ENCODE measurements at places on chromosomes 1 and 21. TPM values are rescaled to one million over a fixed set of nuclear protein-coding genes. Genes with fewer than 3 reads are reported as not detected.

CACYBP gene
- 67.8 TPM for polyA plus RNA-seq

RORC gene
- polyA plus RNA-seq: 0.12 TPM

RNASEL gene
- 3.6 TPM for polyA plus RNA-seq

GRCh38 chr1:247962911-247963588 is 2.0 kb upstream of the OR2AK2 start:
- peak; percentile 11 for DNase-seq

- DNase-seq: no peak
Observed at GRCh38 chr1:53614231-53615021, 124.5 kb downstream of the GLIS1 start.

DNA sequence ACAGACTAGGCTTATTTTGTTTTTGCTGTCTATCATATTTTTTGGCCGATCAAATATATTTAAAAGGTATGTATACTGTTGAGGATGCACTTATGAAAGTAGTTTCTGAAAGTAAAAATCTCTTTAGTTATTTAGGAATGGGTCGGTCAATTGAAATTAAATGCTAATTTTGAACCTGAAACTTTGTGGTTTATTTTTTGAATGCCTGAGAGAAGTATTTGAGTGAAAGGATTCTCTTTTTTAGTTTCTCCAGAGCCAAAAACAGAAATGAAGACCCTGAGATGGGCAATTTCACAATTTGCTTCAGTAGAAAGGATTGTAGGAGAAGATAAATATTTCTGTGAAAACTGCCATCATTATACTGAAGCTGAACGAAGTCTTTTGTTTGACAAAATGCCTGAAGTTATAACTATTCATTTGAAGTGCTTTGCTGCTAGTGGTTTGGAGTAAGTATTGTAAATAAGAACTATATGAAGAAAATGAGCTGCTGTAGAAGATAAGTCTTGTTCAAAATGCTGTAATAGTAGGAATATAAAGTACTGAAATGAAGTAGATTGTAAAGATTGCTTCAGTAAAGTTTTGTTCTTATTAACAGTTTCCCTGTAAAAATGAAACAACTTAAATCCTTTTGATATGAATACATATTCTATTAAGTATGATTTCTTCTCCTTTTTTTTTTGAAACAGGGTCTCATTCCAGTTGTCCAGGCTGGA is 11.5 kb downstream of the USP1 start:
- DNase-seq: no peak

GRCh38 chr1:3391711-3392110 is 62.8 kb upstream of the ARHGEF16 start:
- no peak for DNase-seq

DNA sequence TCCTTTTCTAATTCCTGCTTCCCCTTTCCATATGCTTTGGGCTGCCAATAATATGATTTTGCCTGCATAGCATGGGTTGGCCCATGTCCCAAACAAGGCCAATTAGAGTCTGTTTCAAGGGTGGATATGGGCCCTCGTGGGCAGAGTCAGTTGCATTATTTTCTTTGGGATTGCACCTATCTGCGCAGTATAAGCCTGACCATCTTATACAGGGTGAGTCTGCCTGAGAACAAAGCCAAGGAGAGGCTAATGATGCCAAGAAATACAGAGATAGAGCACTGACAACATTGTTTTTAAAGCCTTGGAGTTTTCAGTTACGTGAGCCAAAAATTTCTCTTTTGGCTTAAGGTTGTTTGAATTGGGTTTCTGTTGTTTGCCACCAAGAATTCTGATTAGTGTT is 18.6 kb downstream of the OVAAL start:
- no peak for DNase-seq

DNA sequence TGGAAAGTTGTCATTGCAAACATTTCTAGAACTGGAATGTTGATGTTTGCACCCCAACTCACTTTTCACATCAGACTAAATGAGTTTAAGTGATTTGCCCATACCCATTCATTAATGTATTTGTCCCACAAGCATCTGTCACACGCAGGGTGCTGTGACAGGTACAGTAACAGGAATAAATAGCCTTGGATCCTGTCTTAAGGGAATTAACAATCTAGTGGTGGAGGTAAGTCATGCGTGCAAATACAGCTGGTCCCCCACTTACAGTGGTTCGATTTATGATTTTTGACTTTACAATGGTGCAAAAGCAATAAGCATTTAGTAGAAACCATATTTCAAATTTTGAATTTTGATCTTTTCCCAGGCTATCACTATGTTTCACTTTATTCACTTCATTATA is 17.5 kb upstream of the PRDM2 start:
- no peak for DNase-seq

TCHHL1 gene
- polyA plus RNA-seq: not detected

GRCh38 chr1:182357171-182357570 is 34.4 kb downstream of the GLUL start:
- DNase-seq: no peak

GLIS1 gene
- not detected for polyA plus RNA-seq

GRCh38 chr1:44073528-44073927 is 42.3 kb upstream of the SLC6A9 start:
- DNase-seq: no peak

TFF2 gene
- polyA plus RNA-seq: not detected

DNA sequence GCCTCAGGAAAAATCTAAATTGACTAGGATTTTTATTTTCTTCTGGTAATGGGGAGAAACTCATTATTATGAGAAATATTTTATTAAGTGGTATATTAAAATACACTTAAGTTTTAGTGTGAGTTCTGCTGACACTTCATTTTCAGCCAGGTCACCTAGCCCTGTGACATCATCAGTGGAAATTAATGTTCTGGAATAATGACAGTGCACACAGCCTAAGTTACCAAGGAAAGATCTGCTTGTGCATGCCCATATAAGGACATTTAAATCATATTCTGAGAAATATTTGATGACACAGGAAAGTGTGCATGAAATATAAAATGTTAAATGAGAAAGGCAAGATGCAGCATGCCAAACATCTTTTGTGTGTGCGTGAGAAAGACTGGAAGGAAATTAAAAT is 102.0 kb downstream of the KIF14 start:
- DNase-seq: no peak

GRCh38 chr1:2875707-2876561 is 74.4 kb upstream of the TTC34 start:
- no peak for DNase-seq

- no peak for DNase-seq
Observed at GRCh38 chr1:167081594-167082156, 8.5 kb downstream of the GPA33 start.

- DNase-seq: no peak
Observed at GRCh38 chr21:43312751-43313169, 114.2 kb downstream of the SIK1 start.

DNA sequence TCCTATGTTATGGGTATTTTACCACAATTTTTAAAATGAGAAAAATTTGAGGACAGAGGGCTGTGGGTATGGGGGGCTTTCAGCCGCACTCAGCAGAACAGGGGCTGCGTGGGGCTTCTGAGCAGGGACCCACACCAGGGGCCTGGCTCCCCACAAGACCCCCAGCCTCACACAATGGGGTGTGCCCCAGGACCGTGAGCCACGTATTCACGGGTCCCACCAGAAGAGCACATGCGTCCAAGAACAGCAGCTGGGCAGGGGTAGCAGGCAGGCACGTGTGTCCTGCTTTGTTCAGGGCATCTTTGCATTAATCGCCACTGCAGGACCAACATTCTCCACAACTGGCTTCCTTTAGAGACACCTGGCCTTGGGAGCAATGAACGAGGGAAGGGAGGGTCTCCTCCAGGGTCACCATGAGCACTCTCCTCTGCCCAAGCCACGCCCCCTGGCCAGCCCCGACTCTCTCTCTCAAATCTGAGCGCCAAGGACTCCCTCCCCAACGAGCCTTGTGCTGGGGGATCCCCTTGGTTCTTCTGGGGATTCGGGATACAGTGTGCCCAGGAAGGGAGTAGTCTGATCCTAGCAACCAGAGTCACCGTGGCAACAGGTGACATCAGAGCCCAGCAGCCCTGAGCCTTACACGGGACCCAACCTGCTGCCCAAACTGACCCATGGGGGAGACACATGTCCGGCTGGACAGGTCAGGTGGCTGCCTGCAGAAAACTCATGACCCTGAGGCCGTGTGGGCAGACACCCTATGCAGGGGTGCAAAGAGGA is 7.4 kb upstream of the ARF1 start:
- DNase-seq: no peak

- no peak for DNase-seq
Observed at GRCh38 chr1:230105245-230105753, 38.3 kb downstream of the GALNT2 start.

DNA sequence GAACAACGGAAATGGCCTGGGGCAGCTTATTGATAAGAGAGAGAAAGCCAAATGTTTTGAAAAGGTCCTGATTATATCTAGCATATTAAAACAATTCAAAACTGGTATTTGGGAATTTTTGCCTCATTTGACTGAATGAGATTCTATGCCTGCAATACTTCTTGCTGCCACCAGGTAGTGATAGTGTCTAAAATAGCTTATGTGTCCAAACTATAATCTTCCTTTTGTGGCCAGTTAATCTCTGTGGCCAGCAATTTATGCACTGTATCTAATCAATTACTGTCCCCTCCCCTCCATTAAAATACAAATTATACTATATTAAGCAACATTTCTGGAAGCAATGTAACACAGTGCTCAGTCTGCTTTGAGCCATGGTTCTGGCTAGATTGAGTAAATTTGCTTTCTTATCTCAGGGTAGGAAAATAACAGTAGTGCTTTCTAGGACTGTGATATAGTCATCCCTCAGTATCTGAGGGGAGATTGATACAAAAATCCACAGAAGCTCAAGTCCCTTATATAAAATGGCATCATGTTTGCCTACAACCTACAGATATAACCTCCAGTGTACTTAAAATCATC is 91.8 kb downstream of the FOXD2 start:
- DNase-seq: no peak

- no peak for DNase-seq
Observed at GRCh38 chr1:36323636-36324352, at the start of gene EVA1B. EVA1B (minus strand) TSS chr1:36323645; CDS start chr1:36323037, 608 bp downstream.

Measured in keratinocyte (primary cell).